Activated naive CD4-positive, alpha-beta T cell treated with anti-CD3 and anti-CD28 coated beads, Interleukin-2, amount 10 ng/mL, durations not matched to agents 7 days and 5 days (primary cell): ENCODE measurements at places on chromosomes 16 and 17.

GRCh38 chr17:50502301-50502990 lies 5.8 kb upstream of the MYCBPAP start:
- peak overlapping the region; percentile 28 for H3K27ac ChIP-seq
- no peak for DNase-seq
- no peak overlapping the region for H3K4me3 ChIP-seq
- peaks cover 41% of the 10 kb centered on the region for H3K4me1 ChIP-seq
- H3K36me3 ChIP-seq = no peaks in the 10 kb centered on the region

DNA sequence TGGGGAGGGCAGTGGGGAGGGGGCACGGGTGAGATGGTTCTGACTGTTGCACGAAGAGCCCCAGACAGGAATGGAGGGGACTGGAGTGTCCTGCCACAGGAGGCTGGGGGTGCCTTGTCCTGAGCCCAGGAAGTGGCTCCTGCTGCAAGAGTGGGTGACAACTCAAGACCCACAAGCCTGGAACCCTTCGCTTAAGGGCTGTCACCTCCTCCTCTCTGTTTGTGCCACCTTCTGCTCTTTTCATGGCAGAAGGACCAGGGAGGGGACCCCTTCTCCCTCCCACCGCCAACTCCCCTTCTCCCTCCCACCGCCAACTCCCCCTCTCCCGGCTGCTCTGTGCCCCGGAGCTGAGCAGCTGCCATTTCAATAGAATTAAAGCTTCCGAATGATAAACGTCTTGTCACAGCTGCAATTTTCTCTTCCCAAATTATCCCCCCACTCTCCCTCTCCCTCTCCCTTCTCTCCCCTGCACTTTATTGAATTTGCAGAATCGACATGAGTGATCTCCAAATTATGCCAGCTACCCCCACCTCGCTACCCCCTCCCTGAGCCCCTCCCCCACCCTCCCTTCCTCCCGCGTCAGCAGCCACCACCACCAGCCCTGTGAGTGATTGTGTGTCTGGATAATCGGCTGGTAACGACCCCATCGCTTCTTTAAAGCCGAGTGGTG lies 13.7 kb downstream of the GJD3 start:
- peaks cover 43% of the 10 kb centered on the region for H3K36me3 ChIP-seq
- no peaks in the 10 kb centered on the region for H3K27me3 ChIP-seq
- DNase-seq = no peak
- no peak overlapping the region for H3K4me3 ChIP-seq
- H3K27ac ChIP-seq = no peak overlapping the region

DNA sequence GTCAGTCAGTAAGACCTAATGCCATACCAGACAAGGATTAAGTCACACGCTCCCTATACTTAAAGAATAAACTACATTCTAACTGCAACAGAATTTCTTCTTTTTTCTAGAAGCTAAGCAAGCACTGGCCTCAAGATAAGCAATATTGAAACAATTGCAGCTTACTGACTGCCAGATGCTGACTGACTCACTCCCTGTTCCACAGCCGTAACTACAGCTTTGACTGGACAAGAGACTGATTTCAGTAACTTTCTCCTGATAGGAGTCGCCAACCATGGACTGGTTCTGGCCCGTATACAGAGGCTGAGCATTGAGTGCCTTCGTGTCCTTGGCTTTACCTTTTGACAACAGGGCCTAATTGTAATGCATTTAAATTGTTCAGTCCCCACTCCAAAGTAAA lies 67.9 kb downstream of the TRIM37 start:
- H3K4me1 ChIP-seq = no peaks in the 10 kb centered on the region
- H3K36me3 ChIP-seq = peaks cover 34% of the 10 kb centered on the region
- no peaks in the 10 kb centered on the region for H3K27me3 ChIP-seq
- DNase-seq = no peak
- H3K27ac ChIP-seq = no peak overlapping the region

DNA sequence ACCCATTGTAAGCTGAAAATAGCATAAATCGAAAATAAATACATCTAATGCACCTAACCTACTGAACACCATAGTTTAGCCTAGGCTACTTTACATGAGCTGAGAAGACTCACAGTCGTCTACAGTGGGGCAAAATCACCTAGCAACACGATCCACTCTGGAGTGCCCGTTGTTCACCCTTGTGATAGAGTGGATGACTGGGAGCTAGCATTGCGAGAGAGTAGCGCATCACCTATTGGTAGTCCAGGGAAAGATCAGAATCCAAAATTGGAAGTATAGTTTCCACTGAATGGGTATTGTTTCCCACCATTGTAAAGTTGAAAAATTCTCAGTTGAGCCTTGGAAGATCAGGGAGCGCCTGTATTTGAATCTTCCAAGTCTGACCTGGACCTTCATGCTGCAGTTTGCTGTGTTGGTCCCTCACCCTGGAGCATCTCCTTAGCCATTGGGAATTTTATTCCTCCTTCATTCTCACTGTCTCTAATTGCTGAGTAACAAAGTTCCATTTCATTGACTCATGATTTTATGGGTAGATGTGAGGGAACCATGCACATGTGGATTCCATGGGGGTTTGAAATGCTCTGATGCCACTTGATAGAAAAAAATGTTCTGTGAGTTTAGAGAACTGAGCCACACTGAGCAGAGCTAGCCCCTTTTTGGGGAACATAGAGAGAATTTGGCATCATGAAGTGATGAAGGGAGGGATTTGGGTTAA lies 19.6 kb downstream of the AKAP1 start:
- no peak overlapping the region for H3K27ac ChIP-seq
- H3K36me3 ChIP-seq = peaks cover 3% of the 10 kb centered on the region
- no peak for DNase-seq
- no peaks in the 10 kb centered on the region for H3K27me3 ChIP-seq
- peaks cover 17% of the 10 kb centered on the region for H3K4me1 ChIP-seq

GRCh38 chr17:73142872-73143381 lies 21.9 kb upstream of the SSTR2 start:
- H3K4me1 ChIP-seq = peaks cover 16% of the 10 kb centered on the region
- H3K36me3 ChIP-seq = peaks cover 5% of the 10 kb centered on the region
- H3K27ac ChIP-seq = peak overlapping the region; percentile 22
- H3K27me3 ChIP-seq = peaks cover 11% of the 10 kb centered on the region

DNA sequence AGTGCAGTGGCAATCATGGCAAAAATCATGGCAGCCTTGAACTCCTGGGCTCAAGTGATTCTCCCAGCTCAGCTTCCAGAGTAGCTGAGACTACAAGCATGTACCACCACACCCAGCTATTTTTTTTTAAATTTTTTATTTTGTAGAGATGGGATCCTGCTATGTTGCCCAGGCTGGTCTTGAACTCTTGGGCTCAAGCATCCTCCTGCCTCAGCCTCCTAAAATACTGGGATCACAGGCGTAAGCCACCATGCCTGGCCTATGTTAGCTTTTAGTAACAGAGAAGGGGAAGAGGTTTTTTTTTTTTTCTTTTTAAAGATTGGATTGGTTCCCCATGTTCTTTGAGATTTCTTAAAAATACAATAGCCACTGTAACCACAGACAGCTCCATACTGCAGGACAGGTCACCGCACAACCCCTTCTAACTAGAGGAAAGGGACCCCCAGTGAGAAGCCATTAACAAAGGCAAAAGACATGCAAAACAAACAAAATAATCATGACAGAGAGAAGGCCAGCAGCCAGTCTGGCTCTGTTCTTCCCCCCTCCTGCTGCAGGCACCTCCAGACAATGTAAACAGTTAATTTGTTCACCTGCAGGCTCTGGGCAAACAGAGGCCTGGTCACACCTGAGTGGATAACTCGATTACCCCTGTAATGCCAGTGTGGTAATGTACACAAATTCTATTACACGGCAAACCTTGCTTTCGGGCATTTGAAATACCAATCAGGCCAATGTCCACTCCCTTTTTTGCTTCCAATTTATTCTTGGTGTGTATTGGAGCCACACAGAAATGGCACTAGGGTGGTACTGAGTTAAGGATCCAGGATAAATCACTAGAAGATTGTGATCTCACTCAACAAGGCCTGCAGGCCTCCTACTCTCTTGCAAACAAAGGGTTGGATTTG lies 52.9 kb downstream of the SNX11 start:
- H3K4me3 ChIP-seq = no peak overlapping the region
- no peaks in the 10 kb centered on the region for H3K27me3 ChIP-seq
- H3K4me1 ChIP-seq = peaks cover 10% of the 10 kb centered on the region
- DNase-seq = no peak
- H3K36me3 ChIP-seq = peaks cover 44% of the 10 kb centered on the region

- H3K36me3 ChIP-seq = no peaks in the 10 kb centered on the region
- H3K27ac ChIP-seq = no peak overlapping the region
- H3K4me3 ChIP-seq = no peak overlapping the region
- no peak for DNase-seq
These were observed 66.6 kb upstream of the AXIN2 start for GRCh38 chr17:65627891-65628643.

- DNase-seq = peak; percentile 68
- H3K4me3 ChIP-seq = peak within 1 kb of the TSS; percentile 98
- H3K36me3 ChIP-seq = peaks cover 13% of the 10 kb centered on the region
These were observed at the start of gene AMFR for GRCh38 chr16:56425439-56425832. Gene AMFR (minus strand): TSS chr16:56425545. CDS start chr16:56425327, 218 bp downstream.

- DNase-seq = no peak
- peaks cover 26% of the 10 kb centered on the region for H3K36me3 ChIP-seq
- no peaks in the 10 kb centered on the region for H3K27me3 ChIP-seq
- no peak overlapping the region for H3K4me3 ChIP-seq
These were observed 58.5 kb downstream of the BANP start for GRCh38 chr16:88009563-88010342.

DNA sequence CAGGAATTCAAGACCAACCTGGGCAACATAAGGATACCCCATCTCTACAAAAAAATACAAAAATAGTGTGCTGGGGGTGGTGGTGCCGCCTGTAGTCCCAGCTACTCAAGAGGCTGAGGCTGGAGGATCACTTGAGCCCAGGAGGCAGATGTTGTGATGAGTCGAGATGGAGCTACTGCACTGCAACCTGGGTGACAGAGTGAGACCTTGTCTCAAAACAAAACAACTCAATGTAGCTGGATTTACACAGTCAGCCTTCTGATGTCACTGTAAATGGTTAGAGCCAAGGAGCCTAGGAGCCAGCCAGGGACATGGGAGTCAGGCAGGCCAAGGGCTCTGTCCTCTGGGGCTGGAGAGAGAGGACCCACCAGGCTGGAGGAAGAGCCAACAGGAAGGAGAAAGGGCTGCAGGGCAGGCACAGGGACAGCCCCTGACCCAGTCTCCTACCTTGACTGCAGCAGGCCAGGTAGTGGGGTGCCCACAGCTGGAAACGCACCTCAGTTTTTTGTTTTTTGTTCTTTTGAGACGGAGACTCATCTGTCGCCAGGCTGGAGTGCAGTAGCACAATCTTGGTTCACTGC lies 8.4 kb downstream of the CDIPT start:
- H3K4me3 ChIP-seq = no peak overlapping the region
- peak overlapping the region; percentile 25 for H3K27ac ChIP-seq
- H3K36me3 ChIP-seq = peaks cover 16% of the 10 kb centered on the region
- DNase-seq = no peak
- H3K27me3 ChIP-seq = peaks cover 7% of the 10 kb centered on the region

DNA sequence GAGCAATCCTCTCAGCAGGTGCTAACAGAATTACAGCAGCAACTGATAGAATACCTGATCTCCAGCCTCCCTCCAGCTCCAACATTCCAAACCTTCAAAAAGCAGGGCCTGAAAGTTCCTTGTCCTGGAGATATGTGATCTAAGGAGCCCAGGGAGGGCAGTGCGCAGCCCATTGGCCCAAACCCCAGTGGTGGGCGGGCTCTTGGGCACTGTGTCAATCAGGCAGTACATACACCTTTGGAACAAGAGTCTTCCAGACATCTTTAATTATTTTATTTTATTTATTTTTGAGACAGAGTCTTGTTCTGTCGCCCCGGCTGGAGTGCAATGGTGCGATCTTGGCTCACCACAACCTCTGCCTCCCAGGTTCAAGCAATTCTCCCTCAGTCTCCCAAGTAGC lies 24.2 kb downstream of the SLC12A3 start:
- no peaks in the 10 kb centered on the region for H3K4me1 ChIP-seq
- no peak for DNase-seq
- H3K4me3 ChIP-seq = no peak overlapping the region

DNA sequence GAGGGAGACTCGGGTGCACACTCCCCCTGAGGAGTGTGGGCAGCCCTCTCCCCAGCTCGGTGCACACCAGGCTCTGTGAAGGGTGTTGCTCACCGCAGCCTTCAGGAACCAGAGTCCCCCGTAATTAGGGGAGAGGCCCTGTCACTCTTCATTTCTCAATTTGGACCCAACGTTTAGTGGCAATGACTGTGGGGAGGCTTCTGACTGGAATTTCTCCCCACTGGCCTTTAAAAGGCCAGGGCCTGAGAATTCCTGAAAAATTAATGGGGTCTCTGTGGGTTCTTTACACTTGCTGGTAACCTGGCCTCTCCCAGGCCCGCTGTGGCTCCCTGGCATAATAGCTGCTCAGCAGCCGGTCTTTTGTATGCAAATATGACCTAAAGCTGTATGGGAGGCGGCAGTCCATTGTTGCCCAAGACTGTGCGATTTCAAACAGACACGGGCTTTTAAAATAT lies 209.7 kb downstream of the MSI2 start:
- no peaks in the 10 kb centered on the region for H3K27me3 ChIP-seq
- H3K27ac ChIP-seq = no peak overlapping the region
- peaks cover 23% of the 10 kb centered on the region for H3K4me1 ChIP-seq
